ENCODE measurements at places on chromosomes 7 and 10. TPM values are rescaled to one million over a fixed set of nuclear protein-coding genes. Genes with fewer than 3 reads are reported as not detected.
A peak's percentile ranks its signal among the peaks of the same experiment; 100 is the strongest.

Gene MKX
- total RNA-seq = not detected

- no peaks in the 10 kb centered on the region for H3K36me3 ChIP-seq
- H3K4me1 ChIP-seq = no peaks in the 10 kb centered on the region
- H3K27me3 ChIP-seq = no peaks in the 10 kb centered on the region
- H3K4me3 ChIP-seq = no peak overlapping the region
- H3K27ac ChIP-seq = no peak overlapping the region
Measured at GRCh38 chr7:142338633-142339501, 81.0 kb upstream of the PRSS58 start.

DNA sequence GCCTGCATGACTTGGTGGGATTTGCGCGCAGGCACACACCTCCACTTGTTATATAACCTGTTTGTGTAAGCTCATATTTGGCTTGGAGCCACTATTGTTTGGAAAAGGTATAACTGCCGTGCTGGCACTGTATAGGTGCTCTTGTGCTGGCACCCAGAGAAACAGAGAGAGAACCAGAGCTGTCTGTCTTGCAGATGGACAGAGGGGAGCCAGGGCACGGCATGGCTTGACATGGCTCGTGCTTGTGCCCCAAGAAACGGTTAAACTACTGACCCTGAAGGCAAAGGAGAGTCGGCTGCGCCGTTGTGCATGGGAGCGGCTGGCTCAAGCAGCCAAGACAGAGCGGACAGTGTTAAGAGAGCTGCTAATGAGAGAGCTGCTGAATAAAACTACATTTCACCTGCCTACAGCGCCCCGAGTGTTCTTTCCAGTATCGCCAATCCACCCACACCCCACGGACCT, 23.2 kb downstream of the RAPGEF5 start:
- H3K4me1 ChIP-seq = no peaks in the 10 kb centered on the region
- H3K27ac ChIP-seq = no peak overlapping the region
- no peaks in the 10 kb centered on the region for H3K27me3 ChIP-seq

Gene TRAPPC14
- total RNA-seq = 24.0 TPM

DNA sequence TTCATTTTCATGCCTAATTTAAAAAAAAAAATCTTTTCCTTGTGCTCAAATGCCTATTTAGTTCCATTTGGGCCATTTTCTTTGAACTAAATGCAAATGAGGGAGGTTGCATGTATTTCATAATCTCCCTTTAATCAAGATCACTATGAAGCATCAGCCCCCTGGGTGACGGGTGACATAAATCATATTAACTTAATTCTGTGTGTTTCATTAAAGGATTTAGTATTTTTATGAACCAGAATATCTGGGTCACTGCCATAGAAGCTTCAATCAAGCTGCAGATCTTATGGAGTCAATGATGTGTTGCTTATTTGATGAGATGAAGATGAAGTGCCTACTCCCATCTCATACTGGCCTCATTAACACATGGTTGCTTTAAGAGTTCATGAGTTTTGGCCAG, 301.9 kb upstream of the PRKCQ start:
- H3K36me3 ChIP-seq = no peaks in the 10 kb centered on the region
- DNase-seq = no peak
- no peaks in the 10 kb centered on the region for H3K4me1 ChIP-seq
- no peaks in the 10 kb centered on the region for H3K27me3 ChIP-seq
- H3K4me3 ChIP-seq = no peak overlapping the region

GRCh38 chr10:45552476-45552875, 120.1 kb downstream of the ZFAND4 start:
- DNase-seq = no peak
- no peaks in the 10 kb centered on the region for H3K36me3 ChIP-seq
- no peak overlapping the region for H3K4me3 ChIP-seq
- no peak overlapping the region for H3K27ac ChIP-seq
- peaks cover 34% of the 10 kb centered on the region for H3K4me1 ChIP-seq

GRCh38 chr10:6741541-6741941, 161.5 kb upstream of the PRKCQ start:
- H3K4me3 ChIP-seq = no peak overlapping the region
- no peaks in the 10 kb centered on the region for H3K36me3 ChIP-seq
- H3K4me1 ChIP-seq = peaks cover 25% of the 10 kb centered on the region
- H3K27me3 ChIP-seq = no peaks in the 10 kb centered on the region
- H3K27ac ChIP-seq = no peak overlapping the region
- peak; percentile 21 for DNase-seq

DNA sequence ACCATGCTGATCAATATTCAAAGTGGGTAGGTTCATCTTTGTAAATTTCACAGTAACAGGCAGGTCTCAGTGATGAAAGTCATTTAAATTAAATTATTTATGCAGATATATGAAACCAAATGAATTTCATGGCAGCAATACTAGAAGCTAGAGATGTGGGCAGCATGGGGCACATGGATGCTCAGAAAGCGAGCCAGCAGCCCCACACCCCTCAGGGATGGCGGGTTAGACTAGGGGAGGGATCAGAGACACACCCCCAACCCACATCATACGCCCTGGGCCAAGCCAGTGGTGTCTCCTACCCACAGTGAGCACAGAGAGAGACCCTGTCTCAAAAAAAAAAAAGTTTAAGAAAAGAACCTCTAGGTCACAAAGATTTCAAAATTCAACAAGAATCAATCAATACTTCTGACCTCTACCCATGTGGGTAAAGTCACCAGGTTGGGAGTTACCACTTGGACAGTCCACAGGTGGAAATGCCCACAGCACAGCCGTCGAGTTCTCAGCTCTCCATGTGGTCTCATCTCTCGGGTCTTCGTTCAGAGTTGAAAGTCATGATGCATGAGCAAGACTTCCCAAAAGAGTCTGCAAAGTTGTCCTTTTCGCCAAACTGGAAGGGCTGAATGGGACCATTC, 79.3 kb upstream of the PPP2R2D start:
- no peaks in the 10 kb centered on the region for H3K4me1 ChIP-seq
- H3K27me3 ChIP-seq = no peaks in the 10 kb centered on the region
- no peak for DNase-seq
- no peaks in the 10 kb centered on the region for H3K36me3 ChIP-seq

DNA sequence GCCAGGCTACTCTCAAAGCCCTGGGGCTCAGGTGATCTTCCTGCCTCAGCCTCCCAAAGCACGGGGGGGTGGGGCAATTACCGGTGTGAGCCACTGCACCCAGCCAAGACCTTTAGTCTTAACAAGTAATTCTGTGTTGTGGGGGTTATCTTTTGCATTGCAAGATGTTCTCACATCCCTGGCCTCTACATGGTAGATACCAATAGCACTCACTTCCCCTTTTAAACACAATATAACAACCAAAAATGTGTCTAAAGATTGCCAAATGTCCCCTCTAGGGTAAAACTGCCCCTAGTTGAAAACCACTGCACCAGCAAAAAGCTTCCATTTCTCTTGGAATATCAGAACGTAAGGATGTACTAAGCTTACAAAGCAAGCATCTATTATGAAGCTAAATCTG, 225.0 kb downstream of the CTNNA3 start:
- no peaks in the 10 kb centered on the region for H3K36me3 ChIP-seq
- H3K4me1 ChIP-seq = no peaks in the 10 kb centered on the region
- no peak overlapping the region for H3K27ac ChIP-seq

DNA sequence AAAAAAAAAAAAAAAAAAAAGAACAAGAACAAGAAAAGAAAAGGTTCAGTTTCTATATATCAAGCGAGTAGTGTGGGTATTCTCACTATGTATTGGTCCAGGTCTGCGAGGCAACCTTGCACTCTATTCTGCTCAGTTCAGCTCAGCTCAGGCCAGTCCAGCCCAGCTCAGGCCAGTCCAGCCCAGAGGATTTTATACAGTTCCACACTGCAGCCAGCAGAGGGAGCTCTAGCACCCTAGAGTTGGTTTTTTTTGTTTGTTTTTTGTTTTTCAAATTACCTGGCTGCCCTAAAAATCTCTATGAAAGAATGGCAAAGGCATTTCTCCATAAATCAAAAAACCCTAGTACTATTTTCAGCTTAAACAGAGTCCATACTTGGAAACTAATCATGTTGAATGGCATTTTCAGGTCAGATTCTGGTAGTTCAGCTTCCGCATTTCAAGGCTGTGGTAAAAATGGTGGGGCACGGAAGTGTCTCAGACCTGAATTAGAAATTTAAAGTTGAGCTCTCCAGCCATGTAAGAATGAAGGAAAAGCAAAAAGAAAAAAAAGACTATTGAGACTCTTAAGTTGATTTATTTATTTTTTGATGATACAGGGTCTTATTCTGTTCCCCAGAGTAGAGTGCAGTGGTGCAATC, 55.2 kb upstream of the GSDME start:
- H3K27me3 ChIP-seq = no peaks in the 10 kb centered on the region
- no peaks in the 10 kb centered on the region for H3K4me1 ChIP-seq
- no peak overlapping the region for H3K27ac ChIP-seq
- H3K36me3 ChIP-seq = peaks cover 8% of the 10 kb centered on the region
- no peak overlapping the region for H3K4me3 ChIP-seq

GRCh38 chr10:21364196-21365114, 161.0 kb downstream of the SKIDA1 start:
- no peaks in the 10 kb centered on the region for H3K36me3 ChIP-seq
- DNase-seq = peak; percentile 97
- peaks cover 40% of the 10 kb centered on the region for H3K4me1 ChIP-seq
- no peaks in the 10 kb centered on the region for H3K27me3 ChIP-seq
- H3K27ac ChIP-seq = peak overlapping the region; percentile 96
- H3K4me3 ChIP-seq = no peak overlapping the region

DNA sequence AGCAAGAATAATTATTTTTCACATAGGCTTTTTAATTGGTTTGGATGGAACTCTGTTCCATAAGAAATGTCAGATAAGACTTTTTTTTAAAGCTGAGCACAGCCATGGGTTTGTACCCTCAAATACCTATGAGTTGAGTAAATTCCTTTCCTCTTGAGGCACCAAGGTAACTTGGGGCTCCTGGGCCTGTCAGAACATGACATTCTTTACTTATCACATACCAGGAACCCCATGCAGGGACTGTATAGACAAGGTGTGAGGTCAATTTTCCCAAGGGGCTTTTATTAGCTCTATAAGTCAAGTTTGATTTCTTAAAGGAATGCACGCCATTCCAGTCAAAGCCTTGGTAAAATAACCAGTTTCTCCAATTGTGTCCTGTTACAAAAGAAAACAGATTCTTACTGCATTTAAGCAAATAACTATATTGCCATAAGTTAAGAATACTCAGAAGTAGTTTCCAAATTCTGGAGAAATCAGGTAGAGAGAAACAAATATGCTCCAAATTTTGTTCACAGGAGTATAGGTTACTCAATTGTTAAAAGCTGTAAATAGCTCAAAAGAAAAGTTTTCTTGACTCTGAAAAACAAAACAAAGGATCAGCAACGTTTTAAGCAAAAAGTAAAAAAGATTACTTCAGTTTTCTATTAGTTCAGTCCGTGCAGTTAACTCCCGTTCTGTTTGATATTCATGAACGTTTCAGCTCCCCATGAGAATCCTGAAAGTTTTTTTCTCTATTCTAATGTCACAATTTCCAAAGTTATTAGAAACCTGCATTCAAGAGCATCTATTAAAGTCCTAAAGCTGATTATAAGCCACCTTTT, 167.5 kb upstream of the NAMPT start:
- H3K36me3 ChIP-seq = no peaks in the 10 kb centered on the region
- H3K4me3 ChIP-seq = no peak overlapping the region
- H3K27me3 ChIP-seq = no peaks in the 10 kb centered on the region
- no peak for DNase-seq

- no peak overlapping the region for H3K27ac ChIP-seq
- no peaks in the 10 kb centered on the region for H3K36me3 ChIP-seq
- H3K4me1 ChIP-seq = no peaks in the 10 kb centered on the region
- no peak for DNase-seq
- H3K27me3 ChIP-seq = no peaks in the 10 kb centered on the region
Measured at GRCh38 chr7:34123316-34123715, 218.0 kb downstream of the BMPER start.

DNA sequence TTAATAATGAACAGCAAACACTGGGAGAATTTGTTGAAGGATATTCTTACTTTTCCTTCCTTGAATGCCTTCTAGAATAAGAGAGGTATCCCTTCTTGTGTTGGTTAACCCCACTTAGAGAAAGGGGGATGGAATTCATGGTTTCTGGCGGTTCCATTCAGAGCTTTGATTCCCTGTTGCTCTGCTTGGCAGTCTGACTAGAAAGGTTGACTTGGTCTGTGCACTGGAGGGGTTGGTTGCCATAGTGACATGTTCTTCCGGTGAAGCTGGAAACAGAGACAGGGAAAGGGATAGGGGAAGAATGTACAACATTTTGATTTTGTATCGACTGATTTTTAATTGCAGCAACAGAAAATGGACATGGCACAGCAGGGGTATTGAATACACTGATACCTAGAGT, 2.5 kb downstream of the TMEM178B start:
- no peak for DNase-seq
- no peak overlapping the region for H3K27ac ChIP-seq
- H3K4me1 ChIP-seq = peaks cover 10% of the 10 kb centered on the region
- no peaks in the 10 kb centered on the region for H3K36me3 ChIP-seq

GRCh38 chr10:129192344-129193128, 274.5 kb upstream of the MGMT start:
- DNase-seq = no peak
- no peak overlapping the region for H3K4me3 ChIP-seq
- H3K4me1 ChIP-seq = no peaks in the 10 kb centered on the region
- H3K27me3 ChIP-seq = no peaks in the 10 kb centered on the region
- no peaks in the 10 kb centered on the region for H3K36me3 ChIP-seq
- no peak overlapping the region for H3K27ac ChIP-seq

Gene IFIT1B
- not detected for total RNA-seq

DNA sequence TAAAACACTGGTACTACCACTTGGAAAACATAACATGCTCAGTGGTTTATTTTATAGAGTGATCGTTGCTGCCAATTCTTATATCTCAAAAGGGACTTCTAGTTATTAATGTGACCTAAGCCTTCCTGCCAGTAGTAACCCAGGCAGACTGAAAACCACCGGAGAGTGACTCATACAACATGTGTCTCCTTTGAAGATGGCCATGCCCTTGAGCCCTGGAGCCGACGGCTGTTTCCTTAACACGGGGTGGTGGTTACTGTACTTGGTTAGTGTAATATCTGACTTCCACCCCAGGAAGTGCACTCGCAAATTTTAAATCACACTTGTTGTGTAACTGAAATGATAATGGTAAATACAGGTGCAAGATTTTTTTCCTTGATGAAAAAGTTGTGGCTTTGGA, 30.5 kb downstream of the JAKMIP3 start:
- H3K4me3 ChIP-seq = no peak overlapping the region
- H3K4me1 ChIP-seq = no peaks in the 10 kb centered on the region
- H3K27me3 ChIP-seq = no peaks in the 10 kb centered on the region

- no peaks in the 10 kb centered on the region for H3K4me1 ChIP-seq
- H3K4me3 ChIP-seq = no peak overlapping the region
- peaks cover 3% of the 10 kb centered on the region for H3K27me3 ChIP-seq
- H3K27ac ChIP-seq = no peak overlapping the region
- DNase-seq = peak; percentile 54
Measured at GRCh38 chr10:71708301-71708703, 11.3 kb downstream of the C10orf105 start.

GRCh38 chr7:127768241-127768640, 116.2 kb downstream of the SND1 start:
- no peak overlapping the region for H3K27ac ChIP-seq
- no peak overlapping the region for H3K4me3 ChIP-seq
- no peaks in the 10 kb centered on the region for H3K36me3 ChIP-seq
- no peaks in the 10 kb centered on the region for H3K27me3 ChIP-seq
- H3K4me1 ChIP-seq = peaks cover 7% of the 10 kb centered on the region

All from endothelial cell of umbilical vein (primary cell).